Bronchus fibroblast of lung (primary cell): ENCODE measurements at places on chromosomes 1 and 21. TPM values are rescaled to one million over a fixed set of nuclear protein-coding genes. Genes with fewer than 3 reads are reported as not detected.

COL11A1 gene
- total RNA-seq, result 7.9 and 8.8 TPM in 2 replicates

S100A7A gene
- not detected in 2 replicates for total RNA-seq

KCNA2 gene
- not detected in 2 replicates for total RNA-seq

ADORA1 gene
- total RNA-seq, result under 0.01 and 0.45 TPM in 2 replicates

BTBD8 gene
- total RNA-seq, result 1.6 and 3.9 TPM in 2 replicates

UBL4B gene
- total RNA-seq, result not detected in 2 replicates

ARHGEF10L gene
- 9.1 and 10.7 TPM in 2 replicates for total RNA-seq

LYST gene
- total RNA-seq, result 1.0 and 1.5 TPM in 2 replicates

NMNAT2 gene
- total RNA-seq, result 0.17 and 0.89 TPM in 2 replicates
